ENCODE measurements at places on chromosomes 6 and 20. TPM values are rescaled to one million over a fixed set of nuclear protein-coding genes. Genes with fewer than 3 reads are reported as not detected.

Gene KIF25
- not detected for total RNA-seq

Gene INSM1
- total RNA-seq = not detected

Gene POU5F1
- total RNA-seq = 0.22 TPM

Gene C20orf202
- not detected for total RNA-seq

Gene MAP7
- 1.9 TPM for total RNA-seq

Gene MATN4
- not detected for total RNA-seq

Gene DEFB116
- total RNA-seq = not detected

Gene PTCHD4
- 0.76 TPM for total RNA-seq

Gene ADGB
- not detected for total RNA-seq

Gene NNAT
- total RNA-seq = not detected

Gene DNAH8
- not detected for total RNA-seq

Gene PAK1IP1
- total RNA-seq = 16.6 TPM

Gene MEI4
- total RNA-seq = not detected

Gene OGFR
- total RNA-seq = 52.2 TPM

Gene POPDC3
- total RNA-seq = 45.1 TPM

- DNase-seq = no peak
Observed at GRCh38 chr20:63497138-63497945, 1.5 kb downstream of the EEF1A2 start.

- no peak for DNase-seq
Observed at GRCh38 chr20:17644451-17644850, 37.6 kb downstream of the RRBP1 start.

DNA sequence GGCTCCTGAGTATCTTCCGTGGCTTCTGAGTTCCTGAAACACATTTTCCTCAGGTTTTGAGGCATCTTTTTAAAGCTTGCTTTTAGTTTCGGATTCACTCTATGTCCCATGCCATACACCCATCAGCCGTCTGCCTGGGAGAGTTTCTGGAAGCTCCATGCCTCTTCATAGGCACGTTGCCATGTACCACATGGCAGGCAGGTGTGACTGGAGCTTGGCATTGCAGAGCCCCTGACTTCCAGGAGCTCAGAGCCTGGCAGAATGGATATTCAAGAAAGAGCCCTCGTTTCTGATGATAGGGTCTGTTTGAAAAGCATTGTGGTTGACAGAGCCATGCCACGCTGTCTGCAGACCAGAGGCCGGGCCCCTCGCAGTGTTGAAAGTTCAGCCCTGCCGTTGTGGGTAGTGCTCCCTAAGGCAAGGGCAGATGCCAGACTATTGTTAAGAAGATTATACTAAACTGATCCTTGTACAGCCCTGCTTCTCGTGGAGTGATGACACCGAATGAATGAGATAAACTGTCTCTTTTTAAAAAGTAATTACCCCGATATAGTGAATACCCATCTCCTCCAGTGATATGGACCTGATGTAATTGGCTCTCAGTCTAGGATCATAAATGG lies 100.0 kb downstream of the RPP40 start:
- DNase-seq = no peak

GRCh38 chr6:129646642-129647041 lies 63.3 kb downstream of the ARHGAP18 start:
- DNase-seq = no peak

GRCh38 chr6:167995731-167996151 lies 1.7 kb upstream of the KIF25 start:
- DNase-seq = no peak

GRCh38 chr20:39823224-39823623 lies 861.1 kb downstream of the DHX35 start:
- peak; percentile 93 for DNase-seq

- DNase-seq = no peak
Observed at GRCh38 chr6:135310291-135310690, 129.2 kb downstream of the MYB start.

- peak; percentile 91 for DNase-seq
Observed at GRCh38 chr6:10451828-10452509, 37.1 kb upstream of the TFAP2A start.

DNA sequence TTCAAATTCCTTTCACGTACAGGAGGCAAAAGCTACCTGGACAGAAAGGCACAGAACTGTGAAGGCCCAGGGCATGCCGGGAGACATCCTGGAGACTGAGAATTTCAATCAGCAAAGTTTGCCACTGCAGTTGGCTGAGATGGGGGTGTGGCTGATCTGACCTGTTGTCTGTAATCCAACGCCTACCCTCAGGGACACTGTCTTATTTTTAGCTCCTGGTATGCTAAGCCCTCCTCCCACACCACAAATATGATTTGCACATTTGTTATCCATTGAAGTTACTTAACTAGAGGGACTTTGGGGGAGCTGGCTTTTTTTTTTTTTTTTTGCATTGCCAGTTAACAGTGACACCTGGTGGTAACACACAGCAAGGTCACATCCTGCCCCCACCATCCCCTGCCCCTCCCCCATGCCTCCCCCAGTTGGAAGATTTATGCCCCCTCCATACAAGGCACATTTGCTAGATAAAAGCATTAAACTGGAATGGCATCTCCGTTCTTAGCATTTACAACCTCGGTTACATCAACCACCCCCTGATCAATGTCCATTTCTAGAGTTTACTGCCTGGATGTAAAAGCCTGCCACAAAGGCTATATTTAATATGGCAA lies 40.4 kb downstream of the TTI1 start:
- DNase-seq = peak; percentile 77

GRCh38 chr6:89430201-89430962 lies 2.6 kb upstream of the ANKRD6 start:
- no peak for DNase-seq

- no peak for DNase-seq
Observed at GRCh38 chr6:165660857-165661663, 2.0 kb downstream of the PDE10A start.

DNA sequence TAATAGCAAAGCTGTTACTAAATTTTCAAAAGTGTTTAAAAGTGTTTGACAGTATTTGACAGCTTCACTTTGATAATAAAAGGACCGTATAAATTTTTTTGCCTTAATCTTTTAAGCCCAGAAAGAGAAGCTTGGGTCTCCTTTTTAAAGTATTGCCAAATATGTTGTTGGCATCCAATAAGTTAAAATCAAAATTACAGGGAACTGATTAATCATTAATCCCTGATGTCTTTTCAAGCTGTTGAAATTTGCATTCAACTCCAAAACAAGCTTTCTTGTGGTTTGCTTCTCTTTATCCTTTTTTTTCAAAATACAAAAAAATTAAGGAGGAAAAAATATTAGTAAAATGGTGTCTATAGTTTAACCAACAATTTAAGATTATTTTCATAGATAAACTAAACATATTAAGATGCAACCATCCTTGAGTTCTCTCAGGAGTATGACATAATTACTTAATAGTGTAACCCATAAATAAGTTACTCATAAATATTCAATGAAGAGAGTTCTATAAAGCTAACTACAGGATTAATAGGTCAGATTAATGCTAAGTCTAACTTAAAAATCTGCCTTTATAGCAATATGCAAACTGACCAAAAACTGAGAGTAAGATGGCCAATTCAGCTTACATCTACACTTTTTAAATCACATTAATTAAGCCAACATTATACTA lies 27.0 kb upstream of the CALHM6 start:
- no peak for DNase-seq

GRCh38 chr20:50308166-50308512 lies 117.5 kb downstream of the CEBPB start:
- peak; percentile 40 for DNase-seq

GRCh38 chr6:118285791-118286190 lies 262.3 kb upstream of the PLN start:
- no peak for DNase-seq

DNA sequence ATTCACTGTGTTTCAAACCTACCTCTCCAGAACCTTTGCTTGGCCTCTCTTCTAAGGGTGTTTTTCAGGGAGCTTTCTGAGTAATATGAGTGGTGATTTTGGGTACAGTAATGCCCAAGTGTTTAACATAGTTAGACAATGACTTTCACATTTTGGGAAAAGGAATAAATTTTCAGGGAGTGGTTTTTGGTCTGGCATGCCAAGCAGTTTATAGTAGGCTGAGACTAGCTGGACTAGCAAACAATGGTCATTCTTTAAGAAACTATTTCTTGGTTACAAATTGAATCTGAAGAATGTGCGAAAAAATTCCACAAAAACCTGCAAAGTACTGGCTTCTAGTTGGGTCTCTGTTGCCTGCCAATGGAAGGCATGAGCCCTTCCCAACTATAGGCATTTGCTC lies 15.4 kb downstream of the FNDC1 start:
- peak; percentile 83 for DNase-seq

- DNase-seq = no peak
Observed at GRCh38 chr6:109178921-109179320, 83.6 kb downstream of the CEP57L1 start.

- DNase-seq = peak; percentile 17
Observed at GRCh38 chr6:8195040-8195713, 92.8 kb upstream of the EEF1E1 start.

DNA sequence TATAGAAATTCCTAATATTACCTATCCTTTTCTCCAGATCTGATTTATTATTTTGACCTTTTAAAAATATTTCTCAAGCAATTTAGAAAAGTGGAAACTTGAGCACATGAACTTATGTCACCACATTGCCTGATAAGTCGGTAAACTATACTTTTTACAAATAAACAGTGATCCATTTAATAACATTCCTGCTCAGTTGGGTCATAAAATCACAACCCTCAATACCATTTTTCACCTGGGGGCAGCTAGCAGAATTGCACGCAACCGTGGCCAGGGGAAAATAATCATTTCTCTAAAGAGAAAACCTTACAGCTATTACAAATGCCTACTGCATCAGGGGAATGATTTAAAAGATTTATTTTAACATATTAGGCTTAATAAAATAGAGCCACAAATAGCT lies 614.5 kb downstream of the PHF3 start:
- no peak for DNase-seq

DNA sequence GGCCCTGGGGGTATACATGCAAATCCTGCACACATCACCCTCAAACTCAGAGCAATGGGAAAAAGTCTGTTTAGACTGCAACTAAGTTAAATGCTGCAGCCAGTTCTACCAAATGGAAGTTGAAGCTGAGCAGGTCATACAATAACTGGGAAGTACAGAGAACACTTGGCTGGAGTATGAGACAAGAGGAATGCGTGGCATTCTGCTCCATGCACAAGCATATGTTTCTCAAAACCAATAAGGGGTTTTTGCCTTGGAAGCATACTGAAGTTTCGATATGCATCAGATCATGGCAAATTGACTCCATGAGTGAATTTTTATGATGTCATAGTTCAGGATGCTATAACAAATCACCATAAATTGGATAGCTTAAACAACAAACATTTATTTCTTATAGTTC lies 193.8 kb downstream of the COL12A1 start:
- DNase-seq = no peak

GRCh38 chr6:131825946-131826345 lies 18.1 kb downstream of the ENPP1 start:
- peak; percentile 39 for DNase-seq

DNA sequence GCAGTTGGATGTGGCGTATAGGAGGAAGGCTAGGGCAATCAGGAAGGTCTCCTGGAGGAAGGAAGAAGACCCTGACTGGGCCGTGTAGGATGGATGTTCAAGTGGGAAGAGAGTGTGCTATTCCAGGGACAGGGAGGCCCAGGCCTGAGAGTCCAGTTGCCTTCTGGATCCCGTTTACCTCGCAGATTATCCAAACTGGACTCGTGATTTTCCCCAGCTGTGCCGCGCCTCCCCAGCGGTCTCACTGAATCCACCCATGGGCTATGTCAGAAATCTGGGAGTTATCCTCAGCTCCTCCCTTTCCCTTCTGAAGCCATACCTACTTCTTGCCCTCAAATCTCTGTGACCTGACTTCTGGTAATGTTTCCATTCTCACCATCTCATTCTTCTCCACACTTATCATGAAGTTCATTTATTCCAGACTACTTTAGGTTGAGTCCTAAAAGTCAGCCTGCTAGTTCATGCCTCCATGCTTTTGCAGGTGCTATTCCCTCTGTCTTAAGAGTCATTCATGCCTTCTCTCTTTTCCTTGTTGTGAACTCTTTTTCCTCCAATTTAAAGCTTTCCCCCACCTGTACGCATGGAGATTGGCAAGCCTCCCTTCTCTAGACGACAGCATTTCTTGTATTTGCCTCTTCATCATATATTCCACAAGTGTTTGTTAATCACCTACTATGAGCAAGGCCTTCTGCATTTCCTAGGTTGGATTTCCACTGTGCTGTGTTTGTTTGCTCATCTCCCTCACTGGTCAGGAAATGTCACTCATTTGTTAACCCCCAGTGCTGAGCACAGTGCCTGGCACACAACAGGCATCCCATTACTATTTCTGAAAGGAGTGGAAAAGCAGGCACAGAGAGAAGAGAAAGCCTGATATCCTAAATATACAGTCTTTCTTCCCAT lies 2.7 kb downstream of the SDCBP2 start:
- DNase-seq = peak; percentile 75

DNA sequence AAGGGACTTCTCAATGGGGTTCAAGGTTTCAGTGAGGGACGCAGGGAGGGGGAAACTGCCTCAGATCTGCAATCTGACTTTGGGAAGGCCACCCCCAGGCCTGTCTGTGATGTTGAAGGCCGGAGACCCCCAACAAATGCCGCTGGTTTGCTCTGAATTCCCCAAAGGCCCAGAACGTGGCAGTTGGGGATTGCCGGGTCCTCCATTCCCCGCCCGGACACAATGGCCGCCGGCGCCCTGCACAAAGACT lies 326 bp upstream of the BCL2L1 start:
- peak; percentile 70 for DNase-seq

DNA sequence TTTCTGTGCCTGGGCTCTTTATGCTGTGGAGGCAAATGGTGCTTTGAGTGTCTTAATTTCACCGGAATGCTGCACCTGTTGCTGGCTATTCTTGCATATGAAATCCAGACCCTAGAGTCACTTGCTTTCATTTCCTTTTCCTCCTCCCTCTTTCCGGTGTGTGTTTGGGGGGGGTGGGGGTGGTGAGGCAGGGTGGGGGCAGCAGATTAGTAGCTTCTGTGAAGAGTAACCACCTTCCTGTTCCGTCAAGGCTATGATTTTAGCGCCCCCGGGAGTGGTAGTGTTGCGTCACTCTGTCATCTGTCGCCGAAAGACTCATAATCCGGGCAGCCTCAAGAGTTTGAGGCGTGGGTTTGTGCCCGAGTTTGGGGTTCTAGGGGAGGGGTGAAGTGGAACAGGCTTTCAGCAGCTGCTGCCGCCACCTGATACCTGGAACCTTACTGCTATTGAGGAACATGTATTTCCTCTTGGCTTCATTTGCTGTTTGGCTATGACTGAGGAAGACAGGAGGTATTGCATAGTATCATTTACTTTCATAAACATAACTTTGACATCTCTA lies 49.1 kb downstream of the UTRN start:
- no peak for DNase-seq

GRCh38 chr20:31698803-31699718 lies 23.6 kb downstream of the BCL2L1 start:
- DNase-seq = peak; percentile 94

GRCh38 chr6:105902401-105903031 lies 183.6 kb upstream of the PRDM1 start:
- DNase-seq = peak; percentile 82

All from GM23248 (cell line).